Memory B cell (primary cell): ENCODE measurements at places on chromosomes 6 and 20.

GRCh38 chr20:18793625-18794427, 19.8 kb upstream of the SCP2D1 start:
- DNase-seq, result peak; percentile 78

DNA sequence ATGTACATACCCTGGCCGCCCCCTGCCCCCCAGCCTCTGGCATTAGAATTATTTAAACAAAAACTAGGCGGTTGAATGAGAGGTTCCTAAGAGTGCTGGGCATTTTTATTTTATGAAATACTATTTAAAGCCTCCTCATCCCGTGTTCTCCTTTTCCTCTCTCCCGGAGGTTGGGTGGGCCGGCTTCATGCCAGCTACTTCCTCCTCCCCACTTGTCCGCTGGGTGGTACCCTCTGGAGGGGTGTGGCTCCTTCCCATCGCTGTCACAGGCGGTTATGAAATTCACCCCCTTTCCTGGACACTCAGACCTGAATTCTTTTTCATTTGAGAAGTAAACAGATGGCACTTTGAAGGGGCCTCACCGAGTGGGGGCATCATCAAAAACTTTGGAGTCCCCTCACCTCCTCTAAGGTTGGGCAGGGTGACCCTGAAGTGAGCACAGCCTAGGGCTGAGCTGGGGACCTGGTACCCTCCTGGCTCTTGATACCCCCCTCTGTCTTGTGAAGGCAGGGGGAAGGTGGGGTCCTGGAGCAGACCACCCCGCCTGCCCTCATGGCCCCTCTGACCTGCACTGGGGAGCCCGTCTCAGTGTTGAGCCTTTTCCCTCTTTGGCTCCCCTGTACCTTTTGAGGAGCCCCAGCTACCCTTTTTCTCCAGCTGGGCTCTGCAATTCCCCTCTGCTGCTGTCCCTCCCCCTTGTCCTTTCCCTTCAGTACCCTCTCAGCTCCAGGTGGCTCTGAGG, 7.6 kb downstream of the CDKN1A start:
- DNase-seq, result peak; percentile 20

GRCh38 chr6:150163970-150164369, 21.1 kb downstream of the PPP1R14C start:
- DNase-seq, result no peak

DNA sequence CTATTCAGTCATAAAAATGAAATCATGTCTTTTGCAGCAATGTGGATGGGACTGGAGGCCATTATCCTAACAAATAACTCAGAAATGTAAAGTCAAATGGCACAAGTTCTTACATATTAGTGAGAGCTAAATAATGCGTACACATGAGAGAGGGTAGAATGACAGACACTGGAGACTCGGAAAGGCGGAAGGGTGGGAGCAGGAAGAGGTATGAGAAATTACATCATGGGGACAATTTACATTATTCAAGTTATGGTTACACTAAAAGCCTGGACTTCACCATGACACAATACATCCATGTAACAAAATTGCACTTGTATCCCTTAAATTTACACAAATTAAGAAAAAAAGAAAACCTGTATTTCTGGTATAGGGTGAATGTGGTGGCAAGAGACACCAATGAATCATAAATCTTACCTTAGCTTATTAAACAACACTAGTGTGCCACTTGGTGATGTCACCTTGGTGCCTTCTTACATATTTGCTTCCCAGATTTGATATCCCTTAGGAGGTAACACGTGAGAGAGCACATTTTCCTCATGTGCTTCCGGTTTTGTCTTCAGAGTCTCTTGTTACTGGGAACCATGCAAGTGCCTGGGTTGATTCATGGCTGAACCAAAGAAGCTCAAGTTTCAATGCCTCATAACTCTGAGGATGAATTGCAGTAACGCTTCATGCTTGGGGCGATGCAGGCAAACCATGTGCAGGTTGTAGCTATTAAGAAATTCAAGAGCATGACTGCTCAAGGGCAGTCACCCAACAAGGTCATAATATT, 84.6 kb downstream of the DCDC2 start:
- DNase-seq, result no peak

DNA sequence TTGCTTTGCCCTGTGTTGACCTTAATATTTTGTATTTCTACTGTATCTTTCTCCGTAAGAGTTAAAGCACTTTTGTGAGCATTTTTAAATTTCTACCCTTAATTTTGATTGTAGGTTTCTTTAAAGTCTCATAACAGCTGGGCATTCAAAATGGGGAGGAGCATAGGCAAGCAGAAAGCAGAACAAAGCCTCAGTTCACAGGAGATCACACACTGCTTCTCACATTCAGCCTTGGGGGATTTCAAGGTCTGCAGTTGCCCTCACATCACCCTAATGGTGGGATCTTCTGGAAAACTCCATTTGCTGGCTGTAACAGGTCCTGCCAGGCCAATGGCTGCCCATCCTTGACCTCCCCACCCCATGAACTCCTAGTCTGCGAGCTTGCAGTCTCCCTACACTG, 292.9 kb downstream of the PHACTR1 start:
- DNase-seq, result no peak

- DNase-seq, result no peak
These were observed 11.3 kb upstream of the TMEM181 start for GRCh38 chr6:158548418-158549161.

GRCh38 chr20:20317195-20317594, 50.7 kb upstream of the INSM1 start:
- no peak for DNase-seq

DNA sequence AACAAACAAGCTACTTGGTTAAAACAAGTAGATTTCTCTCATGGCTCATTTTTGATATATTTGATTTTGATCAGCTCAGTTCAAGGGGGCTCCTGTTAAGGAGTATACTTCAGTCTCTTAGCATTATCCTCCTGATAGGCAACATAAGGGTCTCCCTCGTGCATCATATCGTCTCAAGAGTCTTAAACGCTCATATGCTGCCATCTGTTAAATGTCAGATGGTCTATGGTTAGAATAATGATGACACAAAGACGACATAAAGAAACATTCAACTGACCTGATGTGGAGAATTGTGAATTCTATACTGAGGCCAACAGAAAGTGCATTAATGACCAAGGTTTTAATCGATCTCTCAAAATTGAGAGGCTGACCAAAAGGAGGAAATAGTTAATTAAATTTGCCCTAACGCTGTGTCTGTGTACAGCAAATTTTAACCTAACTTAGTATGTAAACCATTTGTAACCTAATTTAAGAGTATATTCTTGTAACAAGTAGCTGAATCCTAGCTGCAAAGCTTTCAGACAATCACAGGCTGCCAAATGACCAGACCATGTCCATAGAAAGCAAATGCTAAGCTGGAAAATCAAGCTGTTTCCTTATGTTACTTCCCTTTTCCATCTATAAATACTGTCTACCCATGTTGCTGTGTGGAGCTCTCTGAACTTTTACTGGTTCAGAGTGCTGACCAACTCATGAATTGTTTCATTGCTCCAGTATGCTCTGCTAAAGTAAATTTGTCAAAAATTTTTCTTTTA, 1688.5 kb downstream of the GRIK2 start:
- DNase-seq, result no peak

DNA sequence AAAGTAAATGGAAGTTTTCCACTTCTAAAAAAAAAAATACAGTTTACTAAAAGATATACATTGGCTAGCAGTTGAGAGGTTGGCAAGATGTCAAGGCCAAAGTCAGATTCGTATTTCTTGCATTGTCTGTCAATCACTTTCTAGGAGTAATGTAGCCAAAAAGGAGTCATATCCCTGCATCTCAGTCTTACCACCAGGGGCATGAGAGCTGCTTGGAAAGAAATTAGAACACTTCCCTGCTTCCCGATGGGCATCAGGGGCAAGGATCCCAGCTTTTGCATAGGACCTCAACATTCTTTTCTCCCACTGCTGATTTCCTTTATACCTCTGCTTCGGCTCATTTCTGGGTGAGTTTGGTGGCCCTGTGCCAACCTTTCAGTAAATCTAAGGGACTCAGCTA, 581.0 kb upstream of the MAP3K7 start:
- DNase-seq, result no peak

DNA sequence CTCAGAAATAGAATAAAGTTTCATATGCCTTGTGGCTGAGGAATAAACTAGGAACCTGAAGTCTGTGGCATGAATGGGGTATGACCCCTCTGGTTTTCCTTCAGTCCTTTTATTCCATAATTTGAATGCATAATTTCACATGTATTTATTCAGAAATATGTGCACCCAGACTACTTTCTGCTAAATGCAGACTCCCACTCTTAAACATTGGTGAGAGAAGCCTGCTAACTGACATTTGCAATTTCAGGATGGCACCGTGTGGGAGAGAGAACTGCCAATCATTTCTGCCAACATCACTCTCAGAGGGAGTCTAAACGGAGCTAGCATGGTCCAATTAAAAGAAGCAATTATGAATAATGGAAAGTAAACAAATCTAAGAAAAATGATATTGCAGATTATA, 141.3 kb downstream of the ADGRB3 start:
- DNase-seq, result no peak

GRCh38 chr6:109034526-109034925, 60.1 kb downstream of the SESN1 start:
- no peak for DNase-seq

GRCh38 chr6:12815089-12815488, 98.5 kb downstream of the PHACTR1 start:
- DNase-seq, result no peak

GRCh38 chr6:106629859-106630163, 433 bp downstream of the QRSL1 start:
- no peak for DNase-seq

- no peak for DNase-seq
These were observed 859.7 kb upstream of the ADGRB3 start for GRCh38 chr6:67775333-67775732.

DNA sequence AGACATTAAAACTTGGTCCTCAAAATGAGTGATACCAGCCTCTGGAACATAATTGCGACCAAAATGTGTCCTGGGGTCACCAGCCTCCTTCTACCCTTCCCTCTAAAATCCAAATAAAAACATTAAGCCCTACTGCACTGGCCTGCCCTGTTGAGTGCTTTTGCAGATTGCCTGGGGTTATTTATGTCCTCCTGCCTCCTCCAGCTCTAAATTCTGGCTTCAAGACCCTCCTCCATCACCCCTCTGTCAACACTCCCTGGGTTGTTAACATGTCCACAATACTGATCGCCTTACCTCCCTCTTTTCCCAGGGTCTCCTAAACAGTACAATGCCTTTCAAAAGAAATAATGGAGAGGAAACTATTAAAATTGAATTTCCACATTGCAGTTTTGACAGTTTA, 327.5 kb downstream of the NRN1 start:
- DNase-seq, result no peak

DNA sequence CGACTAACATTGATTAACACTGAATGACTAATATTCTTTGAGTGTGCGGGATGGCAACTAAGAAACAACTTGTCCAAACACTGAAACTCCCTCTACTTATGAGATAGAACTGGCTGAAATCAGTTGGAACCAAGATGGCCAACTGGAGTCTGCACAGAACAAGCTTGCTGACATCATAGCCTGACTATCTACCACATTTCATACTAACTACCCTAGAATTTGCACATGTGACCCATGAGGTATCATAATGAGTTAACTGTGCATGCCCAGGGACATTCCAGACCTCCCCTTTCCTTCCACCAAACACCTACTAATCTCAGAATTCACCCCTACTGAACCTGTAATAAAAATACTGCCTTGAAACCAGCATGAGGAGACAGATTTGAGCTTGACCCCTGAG, 43.2 kb downstream of the PHIP start:
- DNase-seq, result no peak

DNA sequence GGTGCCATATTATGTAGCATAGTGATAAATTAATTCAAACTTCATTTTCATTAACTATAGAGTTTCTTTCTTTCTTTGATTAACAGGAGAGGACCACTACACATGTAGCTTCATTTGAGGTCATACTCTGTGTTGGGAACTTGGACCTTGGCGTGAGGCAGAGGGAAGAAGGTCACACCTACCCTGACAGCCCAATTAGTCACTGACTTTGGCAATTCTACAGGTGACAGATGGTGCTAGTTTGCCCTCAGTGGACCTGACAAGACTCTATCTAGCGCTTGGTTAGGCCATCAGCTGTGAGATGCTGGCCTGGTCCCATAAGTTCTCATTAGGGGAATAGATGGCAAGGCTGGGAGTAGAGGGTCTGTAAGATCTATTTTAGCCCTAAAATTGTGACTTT, 14.2 kb downstream of the SLX4IP start:
- DNase-seq, result no peak

DNA sequence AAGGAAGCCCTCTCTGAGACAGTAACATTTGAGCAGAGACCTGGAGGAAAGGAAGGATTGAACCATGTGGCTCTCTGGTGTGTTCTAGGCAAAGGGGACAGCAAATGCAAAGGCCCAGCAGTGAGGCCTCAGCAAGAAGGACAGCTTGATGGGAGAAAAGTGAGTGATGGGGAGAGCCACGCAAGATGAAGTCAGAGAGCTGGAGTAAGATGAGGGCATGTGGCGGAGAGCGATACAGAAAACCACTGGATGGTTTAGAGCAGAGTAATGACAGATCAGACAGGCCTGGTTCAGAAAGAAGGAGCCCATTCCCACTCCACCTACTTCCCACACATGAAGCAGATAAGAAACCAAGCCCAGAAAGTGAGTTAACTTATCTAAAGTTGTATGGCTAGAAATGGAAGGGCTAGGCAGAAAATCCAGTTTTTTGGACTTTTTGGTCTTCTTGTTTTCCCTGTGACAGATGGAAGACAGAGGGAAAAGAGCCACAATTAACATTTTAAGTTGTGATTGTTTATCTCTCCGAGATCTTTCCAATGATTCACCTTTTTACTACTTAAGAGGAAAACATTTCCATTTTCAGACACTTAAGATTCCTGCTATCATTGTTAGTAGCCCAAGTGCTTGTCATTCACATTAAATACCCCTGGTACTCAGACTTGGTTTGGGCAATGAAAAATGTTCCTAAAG, 723 bp upstream of the SNPH start:
- no peak for DNase-seq
